Right lung (tissue), 10 donors: ENCODE measurements at places on chromosomes 12 and 14. TPM values are rescaled to one million over a fixed set of nuclear protein-coding genes. Genes with fewer than 3 reads are reported as not detected.

DNA sequence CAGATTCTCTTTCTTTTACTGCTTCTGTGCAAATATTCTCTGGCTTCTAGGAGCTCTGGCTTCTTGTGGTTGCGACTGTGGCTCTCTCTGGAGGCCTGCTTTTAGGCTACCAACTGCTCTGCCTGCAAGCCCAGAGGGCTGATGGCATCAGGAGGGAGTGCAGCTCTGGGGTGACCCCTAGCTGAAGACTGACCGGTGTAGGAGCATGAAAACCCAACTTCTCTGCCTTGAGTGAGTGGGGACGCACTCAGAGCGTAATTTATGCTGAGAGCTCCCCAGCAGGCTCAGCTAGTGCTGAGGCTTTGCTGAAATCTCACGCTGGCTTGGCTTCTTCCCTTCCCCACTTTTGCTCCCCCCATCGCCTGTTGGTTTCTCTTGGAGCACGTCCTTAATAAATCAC lies 29.9 kb upstream of the RBM19 start:
- no peak for DNase-seq

DNA sequence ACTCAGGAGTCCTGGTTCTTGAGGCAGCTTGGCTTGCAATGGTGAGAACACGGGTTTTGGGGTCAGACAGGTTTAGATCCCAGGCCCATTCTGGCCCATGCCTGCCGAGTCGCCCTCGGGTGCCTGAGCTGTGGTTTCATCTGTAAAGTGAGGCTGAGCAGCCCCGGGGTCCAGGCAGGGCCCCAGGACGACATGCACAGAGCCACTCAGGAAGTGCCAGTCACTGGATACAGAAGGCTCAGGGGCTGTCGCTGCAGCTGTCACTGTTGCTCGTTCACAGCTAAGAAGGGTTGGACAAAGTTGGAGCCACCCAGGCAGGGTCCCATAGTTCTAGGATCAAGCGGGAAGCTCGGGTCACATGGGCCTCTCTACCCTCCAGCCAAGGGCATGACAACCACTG lies 403.1 kb downstream of the BCL11B start:
- DNase-seq = no peak

The EPYC gene
- 0.12 TPM for polyA plus RNA-seq

The SLC38A1 gene
- polyA plus RNA-seq = 30.9 TPM

The CIROP gene
- not detected for polyA plus RNA-seq

DNA sequence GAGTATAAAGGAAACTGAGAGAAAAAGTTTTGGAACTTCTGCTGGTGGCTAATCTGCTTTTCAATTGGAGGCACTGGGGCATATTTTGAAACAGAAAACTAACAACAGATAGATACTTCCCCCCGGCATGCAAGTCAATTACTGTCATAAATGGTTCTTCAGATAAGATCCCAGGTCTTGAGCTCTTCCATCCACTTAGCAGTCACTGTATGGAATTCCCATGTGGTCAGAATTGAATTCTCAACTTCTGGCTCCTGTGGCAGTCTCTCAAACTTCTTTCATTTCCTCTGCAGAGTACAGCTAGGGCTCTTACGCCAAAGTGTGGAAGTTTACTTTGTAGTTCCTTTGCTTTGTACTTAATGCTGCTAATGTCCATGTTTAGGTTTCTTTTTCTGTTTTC lies 452.2 kb downstream of the IPO8 start:
- DNase-seq = no peak

GRCh38 chr12:88113871-88114270 lies 28.0 kb downstream of the CEP290 start:
- no peak for DNase-seq

DNA sequence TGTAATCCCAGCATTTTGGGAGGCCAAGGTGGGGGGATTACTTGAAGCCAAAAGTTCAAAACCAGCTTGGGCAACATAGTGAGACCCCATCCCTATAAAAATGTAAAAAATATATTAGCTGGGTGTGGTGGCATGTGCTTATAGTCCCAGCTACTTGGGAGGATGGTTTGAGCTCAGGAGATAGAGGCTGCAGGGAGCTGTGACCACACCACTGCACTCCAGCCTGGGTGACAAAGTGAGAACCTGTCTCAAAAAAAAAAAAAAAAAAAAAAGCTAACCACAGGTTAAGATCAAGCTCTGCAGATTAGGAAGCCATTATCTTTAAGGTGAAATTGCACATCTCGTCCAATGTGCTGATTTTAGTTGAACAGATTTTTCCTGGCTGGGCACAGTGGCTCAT lies 23.7 kb upstream of the CERS5 start:
- DNase-seq = no peak

The HPD gene
- not detected for polyA plus RNA-seq

The ADGRD1 gene
- polyA plus RNA-seq = 42.1 TPM

DNA sequence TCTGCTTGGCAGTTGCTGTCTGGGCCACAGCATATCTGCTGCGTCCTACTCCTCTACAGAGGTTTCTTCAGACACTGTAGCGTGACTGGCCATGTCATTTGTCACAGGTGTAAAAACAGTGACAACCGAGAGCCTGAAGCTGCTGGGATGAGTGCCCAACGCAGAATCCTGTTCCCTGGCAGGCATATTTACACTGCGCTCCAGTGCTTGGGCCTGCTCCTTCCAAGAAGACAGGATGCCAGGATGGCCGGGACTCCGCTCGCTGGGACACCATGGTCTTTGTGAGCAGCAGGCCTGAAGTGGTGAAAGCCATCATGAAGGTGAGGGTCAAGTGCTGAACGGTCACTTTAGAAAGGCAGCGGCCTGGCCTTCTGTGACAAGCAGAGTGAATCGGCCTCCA lies 171.4 kb downstream of the EMP1 start:
- DNase-seq = no peak

DNA sequence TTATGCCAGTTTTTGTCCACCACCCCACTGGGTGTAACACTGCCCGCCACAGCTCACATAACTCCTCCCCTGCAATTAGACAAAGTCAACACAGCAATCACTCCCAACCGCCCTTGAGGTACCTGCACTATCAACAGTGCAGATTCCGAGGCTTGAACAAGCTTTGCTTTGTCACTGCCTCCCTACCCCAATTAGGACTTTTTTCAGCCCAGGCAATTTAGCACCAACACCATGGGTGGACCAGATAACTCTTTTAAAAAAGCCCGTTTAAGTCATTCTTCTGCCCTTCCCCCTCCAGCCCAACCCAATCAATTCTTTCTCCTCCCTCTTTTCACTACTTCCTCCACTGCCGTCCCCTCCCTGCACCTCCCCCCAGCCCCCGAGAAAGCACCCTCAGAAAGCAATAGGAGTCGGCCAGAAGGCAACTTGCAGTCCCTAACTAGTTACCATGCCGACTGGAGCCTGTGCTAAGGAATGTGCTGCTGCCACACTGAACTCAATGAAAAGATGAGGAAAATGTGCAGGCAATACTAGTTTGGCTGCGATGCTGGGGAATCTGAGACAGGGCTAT lies 45.7 kb upstream of the OTX2 start:
- no peak for DNase-seq

DNA sequence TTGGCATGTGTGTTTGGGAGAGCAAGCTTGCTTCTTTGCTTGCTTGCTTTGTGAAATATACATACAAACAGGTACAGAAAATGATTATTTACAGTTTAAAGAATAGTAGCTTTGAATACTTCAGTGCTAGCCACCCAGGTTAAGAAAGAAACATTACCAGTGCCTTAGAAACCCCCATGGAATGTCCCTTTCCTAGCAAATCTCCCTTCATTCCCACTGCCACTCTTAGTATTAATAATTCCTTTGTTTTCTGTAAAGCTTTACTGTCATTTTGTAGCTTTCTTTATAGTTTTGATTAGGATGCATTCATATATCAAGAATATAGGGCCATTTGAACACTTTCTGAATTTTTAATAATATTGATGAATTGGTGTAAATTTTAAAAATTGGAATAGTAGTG lies 9.5 kb downstream of the SRGAP1 start:
- no peak for DNase-seq

DNA sequence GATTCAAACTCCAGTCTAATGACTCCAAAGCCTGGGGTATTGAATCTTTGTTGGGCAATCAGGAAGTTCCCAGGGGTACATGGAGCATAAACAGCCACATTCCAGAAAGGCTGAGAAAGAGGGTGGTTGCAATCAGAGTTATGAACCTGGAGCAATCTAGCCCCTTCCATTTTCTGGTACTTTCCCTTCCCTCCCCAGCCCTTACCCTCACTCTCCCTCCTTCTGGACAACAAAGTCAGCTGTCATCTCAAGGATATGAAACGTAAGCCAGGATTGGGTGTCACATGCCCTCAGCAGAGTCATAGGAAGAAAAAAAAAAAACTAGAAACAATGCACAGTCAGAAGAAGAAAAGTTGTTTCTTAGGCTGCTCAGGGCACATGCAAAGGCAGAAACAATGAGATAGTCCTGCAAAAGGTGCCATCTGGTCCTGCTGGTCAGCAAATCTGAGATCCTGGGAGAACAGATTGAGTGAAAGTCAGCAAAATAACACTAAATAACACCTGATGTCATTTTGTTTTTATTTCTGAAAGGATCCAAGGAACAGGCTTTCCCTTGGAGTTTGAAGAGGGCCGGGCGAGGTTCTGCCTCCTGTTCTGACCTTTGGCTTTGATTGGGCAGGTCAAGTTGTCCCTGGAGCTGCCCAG lies 27.1 kb downstream of the TMEM229B start:
- DNase-seq = no peak

DNA sequence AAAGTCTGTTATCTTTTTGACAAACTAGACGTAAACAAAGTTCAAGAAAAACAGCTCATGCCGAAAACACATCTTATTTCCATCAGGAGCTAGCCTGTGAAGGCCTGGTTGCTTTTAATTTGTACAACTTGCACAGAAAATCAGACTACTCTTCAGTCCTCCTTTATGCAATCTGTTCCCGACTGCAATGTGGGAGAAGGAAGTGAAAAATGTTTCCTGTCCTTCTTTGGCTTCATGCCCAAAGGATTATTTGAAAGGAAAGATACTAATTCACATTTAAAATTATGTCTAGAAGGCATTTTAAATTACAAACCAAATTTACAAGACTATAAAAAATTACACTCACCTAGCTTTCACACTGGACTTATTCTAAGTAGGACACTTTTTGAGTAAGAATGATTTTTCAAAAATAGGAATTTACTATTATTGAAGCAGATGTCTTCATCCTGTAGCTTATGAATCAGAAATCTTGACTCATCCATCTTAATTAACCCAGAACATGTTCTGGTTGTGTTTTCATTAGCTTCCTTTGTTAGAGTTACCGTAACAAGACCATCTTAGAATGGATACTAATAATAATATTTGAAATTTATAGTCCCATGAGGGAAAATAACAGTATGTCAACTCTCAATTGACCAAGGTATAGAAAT lies 272.6 kb downstream of the PRKD1 start:
- no peak for DNase-seq

The TEX22 gene
- polyA plus RNA-seq = 3.6 TPM

DNA sequence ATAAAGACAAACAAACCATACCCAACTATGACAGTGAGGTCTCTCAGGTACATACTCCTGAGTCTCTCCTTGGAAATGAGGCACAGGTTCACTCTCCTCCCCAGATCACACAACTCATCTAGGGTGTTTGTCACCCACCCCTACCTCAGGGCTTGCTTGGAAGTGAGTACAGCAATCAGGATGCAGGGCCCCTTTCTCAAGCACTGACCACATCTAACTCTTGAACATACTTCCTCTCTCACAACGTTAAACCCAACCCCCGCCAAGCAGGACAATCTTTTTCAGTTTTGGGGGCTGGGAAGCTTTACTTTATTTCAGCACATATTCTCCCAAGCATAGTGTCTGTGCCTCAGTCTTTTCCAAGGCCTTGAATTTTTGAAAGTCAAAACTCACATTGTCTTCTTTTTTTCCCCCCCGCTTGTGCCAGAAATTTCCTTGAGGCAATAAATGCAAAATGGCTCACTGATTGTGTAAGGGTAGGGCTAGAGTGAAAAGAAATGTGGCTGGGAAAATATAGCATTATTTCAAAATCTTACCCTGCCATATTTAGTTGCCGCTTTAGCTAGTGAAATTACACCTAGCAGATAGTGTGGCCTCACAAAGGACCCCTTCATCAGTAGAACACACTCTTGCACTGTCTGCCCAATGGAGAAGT lies 2.4 kb upstream of the GPR65 start:
- no peak for DNase-seq

The IKBIP gene
- 27.1 TPM for polyA plus RNA-seq

GRCh38 chr14:58669556-58670200 lies 31.9 kb downstream of the DACT1 start:
- DNase-seq = no peak

The SELPLG gene
- polyA plus RNA-seq = 4.4 TPM

GRCh38 chr14:104075530-104076151 lies 9.9 kb upstream of the ASPG start:
- no peak for DNase-seq

DNA sequence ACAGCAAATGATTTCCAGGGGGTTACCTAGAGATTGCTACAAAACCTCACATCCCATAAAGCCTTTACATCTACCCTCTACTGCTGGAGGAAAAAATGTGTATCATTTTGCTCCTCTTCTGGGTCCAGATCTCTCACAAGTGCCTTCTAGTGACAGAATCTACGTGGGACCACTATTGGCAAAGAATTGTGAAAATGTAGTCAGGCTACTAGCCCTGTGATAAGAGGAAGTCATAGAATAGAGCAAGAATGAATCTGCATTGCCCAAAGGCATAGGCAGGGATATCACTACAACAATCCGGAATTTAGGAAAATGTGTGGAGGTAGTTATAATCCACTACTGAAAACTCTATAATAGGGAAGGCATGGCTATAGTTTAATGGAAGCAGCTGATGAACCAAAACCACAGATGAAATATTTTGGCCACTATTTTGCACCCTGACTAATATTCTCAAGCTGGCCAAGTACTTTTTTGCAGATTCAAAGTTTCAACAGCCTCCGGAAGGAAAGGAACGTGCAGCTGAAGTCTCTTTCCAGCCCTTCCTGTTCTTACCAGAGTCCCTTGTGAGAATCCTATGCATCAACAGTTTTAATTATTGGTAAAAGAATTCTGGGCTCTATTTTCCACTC lies 176.8 kb downstream of the PHLDA1 start:
- no peak for DNase-seq

GRCh38 chr14:79605849-79606248 lies 605.5 kb downstream of the DIO2 start:
- DNase-seq = no peak

GRCh38 chr12:100171248-100171647 lies 28.6 kb upstream of the BLTP3B start:
- DNase-seq = no peak

GRCh38 chr14:30779210-30779609 lies 95.1 kb upstream of the COCH start:
- DNase-seq = no peak

The P2RX2 gene
- polyA plus RNA-seq = 3.3 TPM

The MUCL1 gene
- polyA plus RNA-seq = not detected

GRCh38 chr12:76922866-76923265 lies 44.0 kb upstream of the CSRP2 start:
- no peak for DNase-seq

DNA sequence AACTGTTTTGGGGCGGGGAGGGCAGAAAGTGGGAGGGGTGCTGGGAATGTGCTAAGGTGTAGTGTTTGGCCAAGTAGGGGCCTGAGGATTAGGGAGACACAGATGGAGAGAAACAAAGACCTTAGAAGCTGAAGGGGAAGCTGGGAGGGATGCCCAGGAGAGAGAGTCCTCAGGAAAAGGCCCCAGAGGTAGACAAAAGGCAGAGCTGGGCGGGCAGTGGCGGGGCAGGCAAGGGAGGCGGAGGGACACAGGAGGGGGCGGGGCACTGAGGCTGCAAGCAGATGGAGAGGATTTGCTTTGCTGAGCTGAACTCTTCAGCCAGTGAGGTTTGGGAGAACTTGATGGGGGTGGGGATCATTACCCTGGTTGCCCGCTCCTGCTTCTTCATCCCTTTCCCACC lies 2.8 kb downstream of the PTMS start:
- no peak for DNase-seq

The UBE3B gene
- polyA plus RNA-seq = 34.2 TPM
